ENCODE measurements at places on chromosomes 5 and 9.

GRCh38 chr5:32223972-32224609 lies 50.0 kb upstream of the GOLPH3 start:
- no peak for DNase-seq

DNA sequence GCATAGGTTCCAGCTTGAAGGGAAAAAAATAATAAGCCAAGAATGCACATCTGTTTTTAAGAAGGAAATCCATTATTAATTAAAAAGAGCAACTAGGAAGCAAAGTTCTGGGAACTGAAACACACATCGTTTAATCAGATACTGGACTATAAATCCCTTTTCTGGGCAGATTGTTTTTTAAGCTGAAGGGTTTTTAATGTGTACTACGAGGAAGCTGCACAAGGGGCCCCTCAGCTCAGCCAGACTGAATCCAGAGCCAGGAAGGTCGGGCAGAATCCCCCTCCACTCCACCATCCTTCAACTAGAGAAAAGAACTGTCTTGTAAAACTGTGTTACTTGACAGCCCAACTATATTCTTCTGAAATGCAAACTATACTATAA lies 49.2 kb downstream of the ROR2 start:
- no peak for DNase-seq

DNA sequence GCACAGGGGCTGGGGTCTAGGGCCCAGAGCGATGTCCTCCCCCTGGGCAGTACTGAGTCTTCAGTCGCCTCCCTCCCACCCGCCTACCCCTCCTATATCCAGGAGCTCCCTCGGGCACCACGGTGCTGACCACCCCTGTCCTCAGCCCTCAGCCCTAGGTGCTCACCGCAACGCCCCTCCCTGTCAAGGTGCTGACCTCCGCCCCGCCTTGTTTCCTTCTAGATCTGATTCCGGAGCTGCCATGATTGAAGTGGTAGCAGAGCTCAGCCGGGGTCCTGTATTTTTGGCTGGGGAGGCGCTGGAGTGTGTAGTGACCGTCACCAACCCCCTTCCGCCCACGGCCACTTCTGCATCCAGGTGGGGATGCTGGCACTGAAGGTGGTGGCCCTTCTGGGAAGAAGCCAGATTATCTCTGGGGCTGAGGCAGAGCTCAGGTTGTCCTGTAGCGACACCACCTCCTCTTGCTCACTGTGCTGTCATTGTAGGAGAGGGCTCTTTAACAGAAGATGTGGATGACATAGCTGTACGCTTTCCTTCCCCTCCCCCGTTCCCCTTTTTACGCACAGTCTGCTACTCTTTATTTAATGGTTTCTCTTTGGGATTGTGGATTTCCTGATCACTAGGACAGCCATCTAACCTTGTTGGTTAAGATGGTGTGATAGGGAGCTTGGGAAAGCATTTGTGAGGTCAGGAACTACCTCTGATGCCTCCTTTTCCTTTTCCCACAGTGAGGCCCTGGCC lies 598 bp downstream of the RGP1 start:
- no peak for DNase-seq

DNA sequence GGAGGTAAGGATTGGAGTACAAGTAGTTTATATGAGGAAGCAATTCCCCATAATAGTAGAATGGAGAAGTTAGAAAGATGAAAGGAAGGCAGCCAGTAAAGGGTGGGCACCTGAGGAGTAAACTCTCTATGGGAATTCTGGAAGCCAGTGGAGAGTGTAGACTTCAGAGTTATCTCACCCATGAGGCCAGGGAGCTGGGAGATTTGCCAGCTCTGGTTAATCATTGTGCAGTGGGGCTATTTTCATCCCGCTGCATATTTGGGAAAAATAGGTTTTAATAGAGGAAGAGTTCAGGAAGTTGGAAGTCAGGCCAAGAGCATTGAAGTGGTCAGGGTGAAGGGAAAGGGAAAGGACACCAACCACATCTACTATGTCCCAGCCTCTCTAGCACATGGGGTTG lies 242.3 kb upstream of the BRINP1 start:
- no peak for DNase-seq

- DNase-seq, result no peak
Measured at GRCh38 chr5:17081142-17081541, 136.3 kb upstream of the BASP1 start.
